SK-N-SH (cell line): ENCODE measurements at places on chromosomes 7 and 10.

- no peak for DNase-seq
These were observed 25.5 kb downstream of the SHOC2 start for GRCh38 chr10:110944792-110945396.

DNA sequence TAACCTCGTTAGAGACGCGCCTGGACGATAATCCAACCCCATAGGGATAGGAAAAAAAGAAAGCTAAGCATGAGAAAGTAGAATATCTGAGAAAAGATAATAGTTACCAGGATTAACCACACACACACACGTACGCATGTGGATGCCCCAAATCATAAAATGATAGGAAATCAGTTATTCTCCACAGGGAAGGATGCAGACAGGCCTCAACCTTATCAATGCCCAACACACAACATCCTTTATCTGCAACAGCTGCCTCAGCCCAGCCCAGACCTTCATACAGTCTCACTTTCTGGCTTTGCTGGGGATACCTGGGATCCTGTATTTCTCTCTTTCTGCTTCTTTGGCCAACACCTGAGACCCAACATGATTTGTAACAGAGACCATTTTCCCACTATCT is 123.0 kb downstream of the NOC3L start:
- no peak for DNase-seq

- no peak for DNase-seq
These were observed 46.8 kb downstream of the VIPR2 start for GRCh38 chr7:159097661-159098423.

- DNase-seq: no peak
These were observed 245.2 kb upstream of the FOXK1 start for GRCh38 chr7:4436936-4437335.

DNA sequence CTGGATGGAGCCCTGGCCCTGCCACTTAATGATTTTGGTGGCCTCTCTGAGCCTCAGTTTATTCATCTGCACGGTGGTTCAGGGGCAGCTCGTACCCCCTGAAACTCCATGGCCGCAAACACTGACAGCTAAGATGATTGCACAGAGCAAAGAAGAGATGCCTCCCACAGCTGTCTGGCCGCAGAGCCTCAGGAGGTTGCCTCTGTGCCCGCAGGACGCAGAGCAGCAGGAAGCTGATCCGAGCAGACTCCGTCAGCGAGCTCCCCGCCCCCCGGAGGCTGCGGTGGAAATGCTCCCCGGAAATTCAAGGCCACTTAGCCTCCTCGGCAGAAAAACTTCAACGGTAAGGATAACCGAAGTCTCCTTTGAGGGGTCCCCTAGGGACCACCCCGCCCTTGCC is 30.2 kb upstream of the C10orf53 start:
- no peak for DNase-seq

DNA sequence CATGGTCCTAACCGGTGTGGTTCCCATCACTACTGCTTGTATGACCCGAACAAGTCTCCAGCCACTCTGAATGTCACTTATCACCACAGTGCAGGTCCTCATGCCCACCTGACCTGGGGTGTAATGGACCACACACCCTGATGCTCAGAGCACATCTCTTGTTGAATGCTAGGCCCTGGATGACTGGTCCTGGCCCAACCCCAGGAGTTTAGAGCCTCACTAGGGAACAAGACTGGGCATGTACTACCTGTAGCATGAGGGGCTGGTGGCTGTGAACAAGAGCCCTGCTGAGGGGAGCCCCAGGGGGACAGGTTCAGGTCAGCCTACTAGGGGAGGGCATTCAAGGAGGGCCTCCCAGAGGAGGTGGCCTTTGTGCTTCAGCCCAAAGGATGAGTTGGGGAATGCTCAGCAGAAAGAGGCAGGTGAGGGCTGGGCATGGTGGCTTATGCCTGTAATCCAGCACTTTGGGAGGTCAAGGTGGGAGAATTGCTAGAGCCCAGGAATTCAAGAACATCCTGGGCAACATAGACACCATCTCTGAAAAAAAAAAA is 31.2 kb downstream of the ZMIZ1 start:
- no peak for DNase-seq

DNA sequence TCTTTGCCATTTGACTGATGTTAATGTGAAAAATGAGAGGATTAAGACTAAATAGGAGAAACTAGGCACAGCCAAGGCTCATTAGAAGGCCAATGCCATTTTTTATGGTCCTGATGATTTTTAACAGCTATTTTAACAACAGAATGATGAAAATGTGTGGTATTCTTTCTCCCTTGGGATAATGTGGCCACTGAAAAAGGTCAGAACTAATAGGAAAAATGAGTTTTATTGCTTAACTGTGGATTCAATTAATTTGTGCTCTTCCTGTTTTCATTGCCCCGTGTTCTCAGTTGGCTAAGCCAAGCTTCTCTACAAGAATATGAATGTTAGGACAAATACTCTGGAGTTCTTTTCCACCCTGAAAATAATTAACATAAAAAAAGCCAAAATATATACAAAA is 56.6 kb downstream of the BMPER start:
- DNase-seq: no peak
